ENCODE measurements at places on chromosomes 1 and 21.
A peak's percentile ranks its signal among the peaks of the same experiment; 100 is the strongest.

- peak; percentile 32 for DNase-seq
These were observed 43.0 kb upstream of the TMEM61 start for GRCh38 chr1:54937469-54937868.

DNA sequence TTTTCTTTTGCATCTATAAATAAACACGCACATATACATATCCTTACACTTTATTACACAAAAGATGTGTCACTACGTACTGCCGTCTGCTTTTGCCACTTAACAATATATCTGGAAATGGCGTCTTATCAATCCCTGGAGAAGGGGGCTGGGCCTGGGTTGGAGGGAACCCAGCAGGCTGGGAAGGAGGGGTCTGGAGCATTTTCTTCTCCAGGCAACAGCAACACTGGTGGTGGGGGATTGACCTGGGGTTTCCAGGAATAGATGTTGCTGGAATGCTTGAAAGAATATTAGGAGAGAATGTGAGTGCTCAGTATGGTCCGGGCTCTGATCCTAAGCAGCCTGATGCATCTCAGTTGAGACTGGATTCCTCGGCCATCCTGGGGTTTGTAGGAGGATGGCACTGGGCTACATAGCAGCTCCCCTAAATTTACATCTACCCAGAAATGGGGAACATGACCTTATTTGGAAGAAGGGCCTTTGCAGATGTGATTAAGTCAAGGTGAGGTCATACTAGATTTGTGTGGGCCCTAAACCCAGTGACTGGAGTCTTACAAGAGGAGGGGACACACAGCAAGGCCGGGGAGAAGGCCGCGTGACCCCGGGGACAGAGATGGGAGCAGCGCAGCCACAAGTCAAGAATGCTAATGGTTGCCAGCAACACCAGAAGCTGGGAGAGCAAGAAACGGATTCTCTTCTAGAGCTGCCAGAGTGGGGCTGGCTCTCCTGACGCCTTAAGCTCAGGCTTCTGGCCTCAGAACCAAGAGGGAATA is 98.6 kb downstream of the SIK1 start:
- DNase-seq, result no peak

- DNase-seq, result no peak
These were observed 170.0 kb downstream of the GRIK3 start for GRCh38 chr1:36864182-36864822.

DNA sequence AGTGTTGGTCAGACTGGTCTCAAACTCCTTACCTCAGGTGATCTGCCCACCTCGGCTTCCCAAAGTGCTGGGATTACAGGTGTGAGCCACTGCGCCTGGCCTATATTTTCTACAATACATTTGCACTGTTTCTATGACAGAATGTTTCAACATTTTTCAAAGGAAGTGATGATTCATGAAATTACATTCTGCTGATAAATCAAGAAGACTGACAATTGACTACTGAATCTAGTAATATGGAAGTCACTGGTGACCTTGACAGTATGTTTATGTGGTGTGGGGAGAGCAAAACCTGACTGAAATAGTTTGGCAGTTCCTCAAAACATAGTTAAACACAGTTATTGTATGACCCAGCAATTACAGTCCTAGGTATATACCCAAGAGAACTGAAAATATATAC is 18.1 kb downstream of the LRIF1 start:
- no peak for DNase-seq

- DNase-seq, result no peak
These were observed 58.7 kb upstream of the PTGS2 start for GRCh38 chr1:186738926-186739325.

GRCh38 chr1:73782901-73783300 is 415.1 kb downstream of the LRRIQ3 start:
- no peak for DNase-seq

GRCh38 chr21:16514316-16514715 is 784.5 kb downstream of the USP25 start:
- DNase-seq, result no peak

DNA sequence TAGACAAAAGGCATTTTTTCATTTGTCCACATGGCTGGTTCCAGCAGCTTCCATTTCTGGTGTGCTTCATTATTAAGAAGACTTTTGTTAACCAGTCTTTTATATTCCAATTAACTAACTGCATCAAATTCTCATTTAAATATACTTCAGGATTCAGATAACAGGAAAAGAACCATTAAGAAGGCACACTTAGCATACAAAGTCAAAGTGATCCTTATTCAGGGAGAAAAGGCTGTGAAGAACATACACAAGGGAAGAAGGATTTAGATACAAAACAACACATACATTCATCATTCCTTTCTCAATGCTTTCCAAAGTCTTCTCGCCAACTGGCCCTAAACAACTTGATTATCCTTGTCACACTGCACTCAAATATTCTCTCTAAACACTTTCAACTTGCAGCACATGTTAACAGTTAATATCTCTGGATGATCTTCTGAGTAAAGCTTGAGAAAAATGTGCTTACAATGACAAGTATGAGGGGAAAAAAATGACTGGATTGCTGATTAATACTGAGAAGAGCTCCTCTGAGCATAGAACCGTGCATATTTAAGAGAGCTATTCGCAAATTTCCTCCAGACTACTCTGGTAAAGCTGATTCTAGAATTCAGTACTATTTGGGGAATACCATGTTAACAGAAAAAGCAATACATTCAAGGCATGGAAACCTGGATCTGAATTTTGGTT is 225.2 kb upstream of the TNR start:
- DNase-seq, result peak; percentile 55

GRCh38 chr21:40300300-40300699 is 433.1 kb downstream of the PCP4 start:
- DNase-seq, result no peak

- DNase-seq, result no peak
These were observed 415.0 kb downstream of the DPYD start for GRCh38 chr1:97505816-97506215.

- DNase-seq, result no peak
These were observed at the start of gene BARHL2 for GRCh38 chr1:90716552-90717355. BARHL2 (minus strand) TSS chr1:90717302; CDS start chr1:90717195, 107 bp downstream.

DNA sequence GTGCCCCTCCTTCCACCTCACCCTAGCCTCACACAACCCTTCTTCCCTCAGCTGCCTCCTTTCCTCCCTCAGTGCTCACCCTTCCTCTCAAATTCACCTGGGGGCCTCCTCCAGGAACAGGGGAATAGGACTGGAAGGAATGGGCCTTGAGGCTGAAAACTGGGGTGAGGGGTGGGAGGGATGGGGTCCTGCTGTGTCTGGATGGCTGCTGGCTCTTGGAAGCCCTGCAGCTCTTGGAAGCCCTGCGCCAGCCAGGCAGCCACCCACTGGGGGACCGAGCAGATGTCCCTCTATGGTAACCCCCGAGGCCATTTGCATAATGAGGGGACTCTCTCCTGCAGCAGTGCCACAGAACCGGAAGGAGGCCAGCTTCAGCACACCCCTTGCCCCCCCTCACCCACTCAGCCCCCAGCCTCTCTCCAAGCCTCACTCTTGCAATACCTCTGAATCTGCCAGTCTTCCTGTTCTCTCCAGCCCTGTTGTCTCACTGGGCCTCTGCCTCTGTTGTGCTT is 85.2 kb downstream of the KIRREL1 start:
- DNase-seq, result no peak

DNA sequence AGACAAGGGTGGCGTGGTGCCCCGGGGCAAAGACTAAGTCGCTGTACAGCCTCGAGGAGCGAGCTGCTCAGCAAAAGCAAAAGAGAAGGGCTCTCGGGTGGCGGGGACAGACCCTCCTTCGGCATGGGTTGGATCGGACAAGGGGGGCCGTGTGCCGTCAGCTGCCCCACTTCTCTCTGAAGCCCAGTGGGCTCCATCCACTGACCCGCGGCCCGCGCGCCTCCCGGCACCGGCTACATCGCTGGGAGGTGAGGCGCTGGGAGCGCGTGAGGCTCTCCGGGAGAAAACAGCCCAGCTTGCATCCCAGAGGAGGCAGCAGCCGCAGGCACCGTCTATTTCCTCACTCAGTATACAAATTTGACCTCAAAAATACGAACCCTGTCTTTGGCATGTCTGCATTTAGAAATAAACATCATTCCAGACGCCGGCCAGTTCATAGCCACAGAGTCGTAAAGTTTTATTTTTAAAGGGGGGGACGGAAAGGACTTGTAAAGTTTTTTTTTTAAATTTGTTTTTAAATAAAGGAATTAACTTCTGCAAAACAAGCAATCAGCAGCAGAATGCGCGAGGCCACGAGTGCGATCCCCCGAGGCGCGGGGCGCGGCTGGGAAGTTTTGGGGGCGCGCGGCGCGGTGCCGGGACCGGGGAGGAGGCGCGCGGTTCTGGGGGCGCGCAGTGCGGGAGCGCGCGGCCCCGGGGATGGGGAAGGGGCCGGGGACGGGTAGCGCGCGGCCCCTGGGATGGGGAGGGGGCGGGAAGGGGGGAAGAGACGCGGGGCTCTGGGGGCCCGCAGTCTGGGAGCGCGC is 689 bp upstream of the GPR137B start:
- DNase-seq, result peak; percentile 61

DNA sequence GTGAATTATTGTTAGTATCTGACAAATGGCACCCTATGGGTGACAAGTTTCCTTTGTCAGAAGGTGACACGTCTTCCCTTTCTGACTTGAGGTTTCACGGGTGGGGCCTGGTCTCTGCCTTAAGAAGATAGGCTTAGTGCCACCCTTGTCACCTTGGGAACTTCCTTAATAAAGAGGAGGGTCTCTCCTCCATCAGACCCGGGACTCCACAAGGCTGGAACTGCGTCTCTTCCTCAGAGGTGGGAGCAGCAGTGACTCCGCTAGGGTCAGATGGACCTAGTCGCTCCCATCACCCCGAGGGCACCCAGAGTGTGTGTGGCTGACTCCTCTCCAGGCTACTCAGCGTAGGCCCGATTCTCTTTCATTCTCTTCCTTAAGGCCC is 774 bp upstream of the WDTC1 start:
- DNase-seq, result no peak

- no peak for DNase-seq
These were observed 885 bp downstream of the AHCYL1 start for GRCh38 chr1:109985247-109986053.
